EH (cell line): ENCODE measurements at places on chromosomes 16 and 17.

- no peak for DNase-seq
Measured at GRCh38 chr17:4538236-4539002, 16.8 kb downstream of the MYBBP1A start.

- no peak for DNase-seq
Measured at GRCh38 chr17:81647640-81648012, 8.7 kb downstream of the PDE6G start.

- DNase-seq = no peak
Measured at GRCh38 chr17:46978489-46979146, 435 bp downstream of the RPRML start.

GRCh38 chr17:49327835-49328784, 33.9 kb downstream of the ZNF652 start:
- no peak for DNase-seq

DNA sequence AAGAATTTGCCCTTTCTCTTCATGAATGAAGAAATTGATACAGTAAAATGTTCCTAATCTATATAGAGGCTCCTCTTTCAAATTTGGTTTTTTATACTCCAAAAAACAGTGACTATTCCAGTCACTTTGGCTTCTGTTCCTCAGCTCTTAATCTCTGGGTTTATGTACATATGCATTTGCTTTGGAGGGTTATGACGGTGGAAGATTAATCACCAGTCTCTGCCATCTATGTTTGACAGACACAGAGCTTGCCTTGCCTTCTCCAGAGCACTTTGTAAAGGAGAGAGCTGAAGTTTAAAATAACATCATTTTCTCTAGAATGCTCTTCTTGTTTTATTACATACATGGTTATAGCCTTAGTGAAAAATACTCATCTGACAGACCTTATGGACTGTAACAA, 99.3 kb downstream of the NLK start:
- no peak for DNase-seq

DNA sequence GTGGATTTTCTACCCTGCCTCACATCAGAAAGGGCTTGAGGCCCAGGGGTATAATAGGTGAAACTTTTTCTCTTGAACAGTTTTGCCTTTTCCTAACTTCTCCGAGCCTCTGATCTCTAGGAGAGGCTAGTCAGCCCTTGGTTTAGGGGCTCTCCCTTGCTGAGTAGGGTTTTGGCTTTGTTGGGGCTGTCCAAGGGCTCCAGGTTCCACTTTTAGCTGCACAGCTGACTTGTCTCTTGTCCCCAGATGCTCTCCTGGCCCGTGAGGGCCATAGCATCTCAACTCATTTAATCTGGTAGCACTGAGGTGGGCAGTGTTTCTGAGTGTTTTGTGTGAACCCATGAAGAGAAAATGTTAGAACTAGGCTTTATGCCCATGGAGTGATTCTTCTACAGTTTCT, 103.9 kb downstream of the MSI2 start:
- DNase-seq = no peak

- DNase-seq = no peak
Measured at GRCh38 chr17:3795390-3796102, 5.4 kb downstream of the ITGAE start.

DNA sequence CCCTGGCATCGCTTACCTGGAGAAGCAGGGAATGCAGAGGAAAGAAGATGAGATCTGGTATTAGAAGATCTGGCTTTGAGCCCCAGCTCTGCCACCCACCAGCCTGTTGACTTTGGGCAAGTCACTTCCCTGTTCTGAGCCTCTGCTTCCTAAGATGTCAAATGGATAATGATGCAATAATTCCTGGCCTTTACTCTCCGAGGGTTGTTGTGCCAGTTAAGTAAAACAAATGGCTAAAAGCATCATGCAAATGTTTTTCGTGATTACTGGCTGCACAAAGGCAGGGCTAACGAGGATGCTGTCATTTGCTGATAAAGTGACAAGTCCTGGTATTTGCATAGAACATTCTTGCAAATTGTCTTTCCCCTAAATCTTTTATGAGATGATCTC, 1.3 kb upstream of the ZNF821 start:
- DNase-seq = no peak

DNA sequence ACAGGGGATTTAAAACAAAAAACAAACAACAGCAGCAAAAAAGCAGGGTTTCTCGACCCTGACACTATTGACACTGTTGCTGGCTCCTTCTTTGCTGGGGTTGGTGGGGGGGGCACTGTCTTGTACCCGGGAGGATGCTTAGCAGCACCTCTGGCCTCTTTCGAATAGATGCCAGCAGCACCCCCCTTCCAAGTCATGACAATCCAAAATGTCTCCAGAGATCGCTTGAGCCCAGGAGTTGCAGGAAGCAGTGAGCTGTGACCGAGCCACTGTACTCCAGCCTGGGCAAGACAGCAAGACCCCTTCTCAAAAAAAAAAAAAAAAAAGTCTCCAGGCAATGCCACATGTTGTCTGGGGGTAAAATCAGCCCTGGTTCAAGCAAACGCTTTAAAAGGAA, 20.3 kb downstream of the SERPINF1 start:
- no peak for DNase-seq

- peak; percentile 34 for DNase-seq
Measured at GRCh38 chr17:8532021-8532420, 96.3 kb downstream of the NDEL1 start.

- peak; percentile 52 for DNase-seq
Measured at GRCh38 chr16:28531777-28532744, 6.7 kb downstream of the NUPR1 start.
